Prostate gland (tissue), 2 donors: ENCODE measurements at places on chromosomes 12 and 14.

DNA sequence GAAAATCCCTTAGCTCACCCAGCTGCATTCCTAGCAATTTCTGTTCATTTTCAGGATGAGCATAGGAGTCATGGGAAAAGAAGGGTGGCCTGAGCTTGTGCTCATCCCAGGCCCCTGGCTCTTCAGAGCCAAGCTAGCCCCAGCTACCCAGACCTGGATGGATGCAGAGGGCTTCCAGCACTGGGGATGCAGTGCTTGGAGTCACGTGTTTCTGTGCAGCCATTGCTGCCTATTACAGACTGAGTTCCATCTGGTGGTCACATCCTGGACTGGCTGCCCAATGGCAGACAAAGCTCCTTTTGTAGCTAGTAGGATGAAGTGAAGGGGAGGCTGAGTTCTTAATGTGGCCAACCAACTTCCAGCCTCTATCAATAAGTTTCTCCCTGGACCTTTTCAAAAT is 54.2 kb upstream of the JDP2 start:
- DNase-seq = no peak

- DNase-seq = no peak
Measured at GRCh38 chr14:88166616-88167015, 156.5 kb downstream of the KCNK10 start.

- DNase-seq = no peak
Measured at GRCh38 chr14:105324080-105324778, 9.7 kb downstream of the PACS2 start.

GRCh38 chr14:74281069-74281468 is 21.7 kb downstream of the ABCD4 start:
- no peak for DNase-seq

DNA sequence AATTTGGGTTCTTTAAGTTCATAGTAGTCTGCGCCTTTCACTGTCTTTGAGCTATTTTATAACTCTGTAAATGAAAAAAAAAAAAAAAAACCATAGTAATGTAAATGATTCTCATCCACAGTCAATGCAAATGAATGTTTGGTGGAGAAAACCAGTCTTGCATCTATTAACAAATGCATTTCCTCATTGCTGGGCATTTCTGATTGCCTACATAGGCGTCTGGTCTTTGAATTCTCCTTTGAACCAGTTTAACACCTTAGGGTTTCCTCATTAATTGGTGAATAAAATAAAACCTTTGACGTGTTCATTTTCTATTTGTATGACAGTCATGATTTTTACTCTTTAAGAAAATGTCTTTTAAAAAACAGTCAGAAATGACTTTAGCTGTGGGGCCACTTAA is 114.8 kb downstream of the C12orf75 start:
- no peak for DNase-seq

DNA sequence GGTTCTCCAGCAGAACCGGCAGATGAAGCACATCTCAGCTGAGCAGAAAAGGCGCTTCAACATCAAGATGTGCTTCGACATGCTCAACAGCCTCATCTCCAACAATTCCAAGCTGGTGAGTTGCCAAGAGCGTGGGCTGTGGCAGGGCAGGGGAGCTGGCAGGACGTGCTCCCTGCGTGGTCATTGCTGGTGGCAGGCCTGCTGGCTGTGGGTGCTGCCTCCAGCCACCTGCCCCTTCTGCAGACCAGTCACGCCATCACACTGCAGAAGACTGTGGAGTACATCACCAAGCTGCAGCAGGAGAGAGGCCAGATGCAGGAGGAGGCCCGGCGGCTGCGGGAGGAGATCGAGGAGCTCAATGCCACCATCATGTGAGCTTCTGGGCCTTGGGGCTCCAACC is 35.8 kb downstream of the IL31 start:
- DNase-seq = no peak

DNA sequence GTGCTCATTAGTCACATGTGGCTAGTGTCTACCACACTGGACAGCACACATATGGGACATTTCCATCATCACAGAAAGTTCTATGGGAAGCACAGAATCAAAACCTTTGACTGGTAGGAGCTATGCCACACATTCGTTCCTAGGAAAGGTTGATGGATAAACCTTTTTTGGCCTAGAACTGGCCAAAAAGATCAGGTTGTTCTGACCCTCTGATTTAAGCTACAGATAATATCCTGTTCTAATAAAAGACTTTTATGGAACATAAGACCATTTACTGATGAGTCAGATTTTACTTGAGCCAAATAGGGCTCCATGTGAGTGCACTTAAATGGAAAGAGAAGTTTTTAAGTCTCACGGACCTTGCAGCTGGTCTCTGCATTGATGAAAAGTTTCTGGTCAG is 143.2 kb downstream of the SLC15A4 start:
- DNase-seq = no peak

GRCh38 chr12:46900734-46901463 is 75.1 kb upstream of the SLC38A4 start:
- DNase-seq = no peak

DNA sequence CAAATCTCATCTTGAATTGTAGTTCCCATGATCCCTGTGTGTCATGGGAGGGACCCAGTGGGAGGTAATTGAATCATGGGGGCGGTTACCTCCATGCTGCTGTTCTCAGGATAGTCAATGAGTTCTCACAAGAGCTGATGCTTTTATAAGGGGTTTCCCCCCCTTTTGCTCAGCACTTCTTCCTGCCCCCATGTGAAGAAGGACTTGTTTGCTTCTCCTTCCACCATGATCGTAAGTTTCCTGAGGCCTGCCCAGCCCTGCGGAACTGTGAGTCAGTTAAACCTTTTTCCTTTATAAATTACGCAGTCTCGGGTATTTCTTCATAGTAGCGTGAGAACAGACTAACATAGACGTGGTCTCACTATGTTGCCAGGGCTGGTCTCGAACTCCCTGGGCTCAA is 56.1 kb upstream of the EIF5 start:
- no peak for DNase-seq

DNA sequence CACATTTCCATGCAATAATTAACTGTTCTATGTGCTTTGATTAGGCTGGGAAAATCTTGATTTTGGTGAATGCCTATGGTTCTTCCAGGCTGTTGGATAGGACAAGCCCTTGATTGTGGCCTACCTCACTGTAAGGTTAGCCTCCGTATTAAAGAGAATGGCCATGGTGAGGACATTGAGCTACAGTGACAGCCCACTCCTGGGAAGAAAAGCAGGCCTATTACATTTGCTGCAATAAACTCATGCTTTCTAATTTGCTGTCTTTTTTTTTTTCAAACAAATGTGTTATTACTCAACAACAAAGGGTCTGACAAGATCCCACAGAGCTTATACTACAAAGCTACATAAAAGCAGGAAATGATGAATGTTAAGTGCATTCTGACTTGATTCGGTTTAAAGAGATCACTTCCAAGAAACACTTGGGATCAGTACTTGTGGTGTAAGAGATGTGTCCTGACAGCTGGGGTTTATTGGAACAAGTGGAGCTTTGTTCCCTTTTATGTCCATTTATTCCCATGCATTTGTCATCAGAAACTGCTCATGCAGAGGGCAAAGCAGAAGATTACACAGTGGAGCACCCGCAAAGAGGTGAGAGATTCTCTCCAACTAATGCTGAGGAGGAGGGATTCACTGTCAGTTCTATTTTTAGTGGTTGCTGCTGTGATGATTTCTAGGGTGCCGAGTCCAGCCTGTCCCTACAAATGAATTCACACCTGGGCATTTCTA is 29.1 kb upstream of the KCNK10 start:
- DNase-seq = no peak

DNA sequence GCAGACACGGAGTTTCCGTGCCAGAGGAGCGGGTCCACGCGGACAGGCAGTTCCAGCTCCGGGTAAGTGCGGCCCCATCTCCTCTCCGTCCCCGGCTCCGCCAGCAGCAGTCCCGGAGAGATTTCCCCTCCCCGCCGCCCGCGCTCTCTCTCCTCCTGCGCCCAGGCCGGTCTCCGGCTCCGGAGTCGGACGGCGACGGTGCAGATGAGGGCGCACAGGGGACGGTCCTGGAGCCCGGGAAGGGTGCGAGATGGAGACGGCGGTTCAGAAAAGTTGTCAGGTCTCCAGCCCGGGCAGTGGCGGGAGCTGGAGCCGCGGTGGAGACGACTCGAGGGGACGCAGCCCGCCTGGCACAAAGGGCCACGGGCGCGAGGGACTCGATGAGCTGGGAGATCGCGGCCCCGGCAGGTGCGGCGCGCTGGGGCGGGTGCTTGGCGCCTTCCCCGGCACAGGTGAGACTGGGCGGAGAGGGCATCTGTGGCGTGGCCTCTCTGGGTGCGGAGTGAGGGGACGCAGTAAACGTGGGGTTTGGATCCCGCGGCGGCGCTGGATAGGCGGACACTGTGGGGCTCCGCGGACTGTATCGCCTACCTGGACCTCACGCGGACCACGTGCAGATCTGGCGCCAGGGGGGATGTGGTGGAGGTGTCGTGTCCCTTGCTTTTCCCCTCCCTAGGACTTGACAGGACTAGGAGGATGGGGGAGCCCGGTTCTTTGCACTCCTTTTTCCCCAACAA is 1540.3 kb upstream of the TMEM132C start:
- no peak for DNase-seq

- no peak for DNase-seq
Measured at GRCh38 chr14:57380935-57381334, 9.5 kb upstream of the NAA30 start.

GRCh38 chr14:75252254-75252837 is 26.3 kb upstream of the FOS start:
- no peak for DNase-seq

DNA sequence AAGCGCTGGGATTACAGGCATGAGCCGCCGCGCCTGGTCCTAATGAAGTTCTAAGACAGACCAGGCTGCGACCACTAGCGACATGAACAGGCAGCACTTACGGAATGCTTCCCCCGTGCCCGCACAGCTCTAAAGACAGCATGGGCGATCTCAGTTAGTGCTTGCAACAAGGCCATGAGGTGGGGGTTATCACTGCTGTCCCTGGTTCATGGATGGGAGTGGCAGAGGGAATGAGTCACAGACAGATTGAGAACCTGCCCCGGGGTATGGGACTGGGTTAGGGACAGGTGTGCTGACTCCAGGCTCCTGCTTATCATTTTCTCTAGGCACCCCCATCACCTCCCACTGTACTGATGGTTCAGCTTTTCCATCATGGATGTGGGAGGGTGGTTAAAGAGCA is 160.9 kb downstream of the VRK1 start:
- no peak for DNase-seq

GRCh38 chr12:121392325-121392716 is 7.6 kb upstream of the RNF34 start:
- no peak for DNase-seq

DNA sequence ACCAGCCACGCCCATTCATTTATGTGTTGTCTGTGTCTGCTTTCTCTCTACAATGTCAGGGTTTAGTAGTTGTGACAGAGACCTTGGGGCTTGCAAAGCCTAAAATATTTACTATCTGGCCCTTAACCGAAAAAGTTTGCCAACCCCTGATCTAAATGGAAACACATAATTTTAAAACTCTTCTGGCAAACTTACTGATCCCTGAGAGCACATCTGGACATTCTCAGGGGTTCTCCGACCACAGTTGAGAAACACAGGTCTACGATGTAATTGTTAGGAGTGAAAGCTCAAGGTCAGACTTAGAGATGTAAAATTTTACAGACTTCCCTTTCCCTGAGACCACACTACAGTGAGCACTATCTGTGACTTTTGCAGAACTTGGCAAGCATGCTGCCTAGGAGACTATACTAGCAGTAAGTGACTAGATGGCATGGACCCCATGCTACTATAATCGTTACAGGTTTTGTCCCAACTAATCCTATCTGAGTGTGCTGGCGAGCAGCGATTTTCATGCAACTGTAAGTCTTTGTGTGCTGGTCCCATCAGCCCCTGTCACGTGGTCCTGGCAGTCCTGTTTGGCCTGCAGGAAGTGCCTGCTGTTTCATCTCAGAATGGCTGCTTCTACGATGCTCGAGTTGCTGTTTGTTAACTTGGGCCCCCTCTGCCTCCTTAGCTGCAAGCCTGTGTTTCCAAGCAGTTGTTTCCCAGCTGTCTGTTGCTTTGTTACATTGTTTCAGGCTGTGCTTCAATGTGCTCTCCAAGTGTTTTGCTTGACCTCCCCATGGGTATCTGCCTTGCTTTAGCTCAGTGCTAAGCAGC is 21.6 kb downstream of the TMTC2 start:
- no peak for DNase-seq

GRCh38 chr14:104220215-104221070 is 82.1 kb downstream of the KIF26A start:
- DNase-seq = no peak

GRCh38 chr12:71661977-71662530 is 1.6 kb downstream of the ZFC3H1 start:
- no peak for DNase-seq

- DNase-seq = no peak
Measured at GRCh38 chr12:26939192-26939832, 1.0 kb downstream of the FGFR1OP2 start.

GRCh38 chr12:100403446-100403845 is 46.6 kb downstream of the SLC17A8 start:
- DNase-seq = no peak

GRCh38 chr14:96567289-96567899 is 65.2 kb downstream of the PAPOLA start:
- no peak for DNase-seq

DNA sequence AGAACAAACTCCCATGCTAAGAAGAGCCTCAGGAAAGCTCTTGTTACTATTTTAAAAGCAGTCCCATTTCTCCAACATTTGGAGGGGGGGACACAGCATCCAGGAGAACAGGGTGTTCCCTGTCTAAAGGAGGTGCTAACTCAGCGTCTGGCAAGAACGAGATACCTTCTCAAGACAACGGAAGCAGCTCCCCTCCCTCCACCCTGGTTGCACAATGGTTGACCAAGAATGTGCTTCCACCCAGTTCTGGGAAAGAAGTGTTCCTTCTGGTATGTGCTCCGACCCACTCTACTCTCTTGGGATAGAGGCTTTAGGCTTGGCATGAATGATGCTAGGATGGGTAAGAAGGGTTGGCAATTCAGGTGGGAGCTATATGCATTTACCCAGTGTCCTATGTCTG is 1.5 kb upstream of the KRT6A start:
- DNase-seq = peak; percentile 68

DNA sequence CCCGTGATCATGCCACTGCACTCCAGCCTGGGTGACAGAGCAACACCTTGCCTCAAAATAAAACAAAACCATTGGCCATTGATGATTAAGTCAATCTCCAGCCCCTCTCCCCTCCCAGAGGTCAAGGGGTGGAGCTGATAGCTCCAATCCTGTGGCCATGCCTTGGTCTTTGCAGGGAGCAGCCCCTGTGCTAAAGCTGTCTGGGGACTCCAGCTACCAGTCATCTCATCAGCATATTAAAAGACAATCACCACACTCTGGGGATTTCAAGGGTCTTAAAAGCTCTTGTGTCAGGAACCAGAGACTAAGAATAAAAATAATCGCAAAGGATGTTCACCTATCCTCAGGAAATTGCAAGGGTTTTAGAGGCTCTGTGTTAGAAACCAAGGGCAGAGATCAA is 30.6 kb downstream of the HCAR2 start:
- no peak for DNase-seq

DNA sequence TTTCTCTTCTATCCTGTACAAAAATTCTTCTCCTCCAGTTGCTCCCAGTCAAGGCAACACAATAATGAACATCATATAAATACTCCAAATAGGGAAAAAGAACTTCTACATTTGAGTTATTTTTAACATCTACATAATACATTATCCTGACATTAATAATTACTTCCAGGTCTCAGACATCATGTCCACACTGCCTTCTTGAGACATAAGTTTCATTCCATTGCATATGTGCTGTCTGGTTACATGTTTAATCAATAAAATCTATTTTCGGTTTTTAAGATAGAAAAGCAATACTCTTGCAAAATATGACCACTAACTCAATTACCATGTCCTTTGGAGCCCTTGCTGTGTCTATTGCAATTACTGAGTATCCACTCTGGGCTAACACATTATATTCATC is 881.9 kb downstream of the GALC start:
- DNase-seq = no peak
